ENCODE measurements at places on chromosomes 4 and X.

- DNase-seq = no peak
These were observed 667.3 kb downstream of the GALNTL6 start for GRCh38 chr4:172480471-172480870.

GRCh38 chrX:69501429-69501828, 2.7 kb upstream of the NALF2 start:
- no peak for DNase-seq

GRCh38 chr4:169063441-169063840, 53.4 kb upstream of the CBR4 start:
- DNase-seq = no peak

GRCh38 chr4:4460759-4461158, 73.9 kb downstream of the NSG1 start:
- no peak for DNase-seq

DNA sequence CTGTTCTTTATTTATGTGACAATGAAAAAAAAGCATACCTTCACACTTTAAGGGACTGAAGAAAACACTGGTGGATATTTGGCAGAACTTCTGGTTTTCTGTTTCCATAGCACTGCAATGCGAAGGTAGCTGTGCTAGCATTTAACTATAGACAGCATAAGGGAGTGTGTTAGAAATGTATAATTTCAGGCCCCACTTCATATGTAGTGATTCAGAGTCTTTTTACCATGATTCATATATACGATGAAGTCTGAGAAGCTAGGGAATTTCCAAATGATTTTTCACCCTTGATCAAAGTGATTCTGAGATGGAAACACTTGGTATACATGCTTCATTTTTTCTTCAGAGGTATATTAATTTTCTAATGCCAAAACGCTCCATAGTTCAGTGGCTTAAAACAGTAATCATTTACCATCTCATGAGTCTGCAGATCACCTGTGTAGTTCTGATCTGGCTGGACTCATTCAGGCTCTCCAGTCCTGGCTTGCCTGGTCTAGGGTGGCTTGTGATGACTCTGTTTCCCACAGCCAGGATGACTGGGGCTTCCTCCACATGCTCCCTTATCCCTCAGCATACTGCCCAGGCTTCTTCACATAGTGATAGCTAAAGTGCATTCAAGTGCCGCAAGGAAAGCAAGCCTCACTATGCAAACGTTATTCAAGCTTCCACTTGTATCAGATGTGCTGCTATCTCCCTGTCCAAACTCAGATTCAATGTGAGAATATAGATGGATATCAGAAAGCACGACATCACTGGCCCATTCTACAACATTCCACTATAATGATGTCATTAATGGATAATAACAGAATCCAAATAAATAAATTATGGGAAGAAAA, 790.1 kb downstream of the TECRL start:
- no peak for DNase-seq

- no peak for DNase-seq
These were observed 216.6 kb upstream of the INTU start for GRCh38 chr4:127416115-127416514.

GRCh38 chrX:12798601-12799000, 7.4 kb downstream of the PRPS2 start:
- DNase-seq = no peak

DNA sequence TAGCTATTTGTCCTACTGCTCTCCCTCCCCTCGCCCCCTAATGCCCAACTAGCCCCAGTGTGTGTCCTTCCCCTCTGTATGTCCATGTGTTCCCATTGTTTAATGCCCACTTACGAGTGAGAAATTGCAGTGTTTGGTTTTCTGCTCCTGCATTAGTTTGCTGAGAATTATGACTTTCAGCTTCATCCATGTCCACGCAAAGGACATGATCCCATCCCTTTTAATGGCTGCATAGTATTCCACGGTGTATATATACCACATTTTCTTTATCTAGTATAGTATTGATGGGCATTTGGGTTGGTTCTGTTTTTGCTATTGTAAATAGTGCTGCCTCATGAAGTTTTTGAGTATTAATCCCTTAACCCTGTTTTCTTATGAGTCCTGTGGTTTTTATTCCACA, 33.6 kb upstream of the CFAP299 start:
- DNase-seq = no peak

GRCh38 chr4:10239982-10240654, 123.5 kb upstream of the WDR1 start:
- DNase-seq = no peak

DNA sequence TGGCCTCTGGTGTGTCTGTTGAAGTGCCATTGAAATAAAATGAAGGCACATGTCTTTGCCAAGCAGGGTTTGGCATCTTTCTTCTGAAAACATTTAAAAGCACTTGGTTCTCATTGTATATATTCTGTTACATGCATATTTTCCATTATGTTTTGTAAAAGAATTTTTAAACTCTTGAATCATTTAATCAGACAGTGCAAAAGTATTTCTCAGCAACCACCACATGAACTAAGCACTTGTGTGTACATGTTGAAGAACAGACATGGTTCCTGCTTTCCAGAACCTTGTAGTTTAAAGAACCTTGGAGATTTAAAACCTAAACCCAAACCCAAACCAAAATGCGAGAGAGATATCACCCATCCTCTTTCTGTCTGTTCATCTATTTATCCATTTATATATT, 220.3 kb upstream of the GIMD1 start:
- DNase-seq = no peak

GRCh38 chr4:155535802-155536454, 130.7 kb upstream of the GUCY1A1 start:
- no peak for DNase-seq

DNA sequence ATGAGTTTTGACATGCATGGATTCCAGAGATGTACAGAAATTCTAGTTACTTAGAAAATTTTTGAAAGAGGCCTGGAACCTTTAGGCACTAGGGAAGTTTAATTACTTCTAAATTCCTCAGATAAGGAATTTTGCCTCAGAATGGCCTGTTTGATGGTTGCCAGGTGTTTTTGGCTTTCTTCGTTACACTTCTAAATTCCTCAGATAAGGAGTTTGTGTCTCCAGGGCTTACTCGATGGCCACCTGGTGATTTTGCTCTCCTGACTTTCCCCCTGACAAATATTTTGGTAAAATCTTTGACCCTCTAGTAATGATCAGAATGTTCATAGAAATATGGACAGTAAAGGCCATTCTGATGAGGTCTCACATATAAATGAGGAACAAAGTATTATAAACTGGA, 64.3 kb downstream of the BEX3 start:
- DNase-seq = no peak

DNA sequence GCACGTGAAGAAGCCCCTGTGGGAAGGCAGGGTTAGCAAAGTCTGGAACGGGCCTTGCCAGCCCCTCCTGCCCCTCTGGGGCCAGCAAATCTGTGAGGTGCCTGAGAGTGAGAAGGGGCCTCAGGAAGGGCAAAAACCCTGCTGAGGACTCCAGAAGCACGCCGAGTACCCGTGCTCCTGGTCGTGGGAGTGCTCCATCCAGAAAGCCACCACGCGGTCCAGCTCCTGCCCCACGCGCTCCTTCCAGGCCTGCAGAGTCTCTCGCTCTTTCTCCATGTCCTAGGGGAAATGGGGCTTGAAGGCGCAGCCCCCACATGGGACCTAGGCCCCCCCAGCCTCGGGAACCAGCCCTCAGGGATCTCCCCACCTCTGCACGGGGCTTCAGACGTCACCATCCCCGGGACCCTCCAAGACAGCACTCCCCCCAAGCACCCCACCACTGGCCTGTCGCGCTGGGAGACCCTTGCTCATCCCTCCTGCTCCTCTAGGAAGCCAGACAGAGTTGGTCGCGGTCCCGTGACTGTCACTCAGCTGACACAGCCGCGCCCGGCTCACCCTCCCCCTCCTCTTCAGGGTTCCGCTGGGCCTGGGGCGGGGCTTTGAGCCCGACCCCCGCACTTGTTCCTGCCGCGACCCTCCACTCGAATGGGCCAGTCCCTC, at the start of gene RENBP:
Gene RENBP (minus strand): TSS at position 504 of the 660 bp plus-strand sequence. CDS start 33 bp downstream, at position 471.
- DNase-seq = peak; percentile 51

- DNase-seq = no peak
These were observed 39.8 kb upstream of the MID1 start for GRCh38 chrX:10660171-10660570.

DNA sequence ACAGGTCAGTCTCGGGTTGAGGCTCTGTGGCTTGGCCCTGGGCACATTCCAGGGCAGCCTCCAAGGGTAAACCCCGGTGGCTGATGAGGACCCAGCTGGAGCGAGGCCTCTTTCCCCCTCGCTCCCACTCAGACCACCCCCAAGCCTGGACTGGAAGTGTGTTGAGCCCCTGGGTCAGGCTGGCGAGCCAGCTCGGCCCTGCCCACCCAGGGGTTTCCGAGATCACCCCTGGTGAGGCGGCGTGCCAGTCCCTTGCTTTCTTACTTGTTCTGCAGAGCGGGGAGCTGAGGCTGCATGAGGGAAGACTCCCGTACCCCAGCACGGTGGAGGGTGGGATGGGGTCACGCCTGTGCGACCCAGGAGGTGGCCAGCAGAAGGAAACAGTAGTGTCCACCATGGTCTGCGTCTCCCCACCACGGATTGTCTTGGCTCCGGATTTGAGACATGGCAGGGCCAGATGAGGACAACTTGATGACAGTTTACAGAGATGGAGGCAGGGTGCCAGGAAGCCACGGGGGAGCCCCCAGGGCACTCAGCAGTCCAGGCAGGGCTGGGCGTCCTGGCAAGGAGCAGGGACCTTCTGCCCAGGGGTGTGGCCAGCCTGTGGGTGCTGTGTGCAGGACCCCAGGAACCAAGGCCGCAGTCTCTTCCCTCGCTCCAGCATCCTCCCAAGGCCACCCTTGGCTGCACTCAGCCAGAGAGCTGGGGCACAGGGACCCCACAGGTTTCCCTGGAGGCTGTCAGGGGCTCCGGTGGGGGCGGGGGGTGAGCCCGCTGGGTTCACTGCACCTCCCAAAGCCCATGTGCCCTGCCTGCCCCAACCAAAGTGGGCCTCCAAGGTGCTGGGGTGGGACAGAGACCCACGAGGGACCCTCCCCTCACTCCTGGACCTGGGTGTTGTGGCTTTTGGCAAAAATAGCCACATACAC, 6.6 kb upstream of the FGFRL1 start:
- DNase-seq = no peak

GRCh38 chr4:149735796-149736195, 79.8 kb downstream of the IQCM start:
- no peak for DNase-seq

- DNase-seq = no peak
These were observed 34.5 kb upstream of the SLC4A4 start for GRCh38 chr4:71304289-71304850.

- DNase-seq = no peak
These were observed 88.5 kb upstream of the ADRA2C start for GRCh38 chr4:3677748-3678070.

DNA sequence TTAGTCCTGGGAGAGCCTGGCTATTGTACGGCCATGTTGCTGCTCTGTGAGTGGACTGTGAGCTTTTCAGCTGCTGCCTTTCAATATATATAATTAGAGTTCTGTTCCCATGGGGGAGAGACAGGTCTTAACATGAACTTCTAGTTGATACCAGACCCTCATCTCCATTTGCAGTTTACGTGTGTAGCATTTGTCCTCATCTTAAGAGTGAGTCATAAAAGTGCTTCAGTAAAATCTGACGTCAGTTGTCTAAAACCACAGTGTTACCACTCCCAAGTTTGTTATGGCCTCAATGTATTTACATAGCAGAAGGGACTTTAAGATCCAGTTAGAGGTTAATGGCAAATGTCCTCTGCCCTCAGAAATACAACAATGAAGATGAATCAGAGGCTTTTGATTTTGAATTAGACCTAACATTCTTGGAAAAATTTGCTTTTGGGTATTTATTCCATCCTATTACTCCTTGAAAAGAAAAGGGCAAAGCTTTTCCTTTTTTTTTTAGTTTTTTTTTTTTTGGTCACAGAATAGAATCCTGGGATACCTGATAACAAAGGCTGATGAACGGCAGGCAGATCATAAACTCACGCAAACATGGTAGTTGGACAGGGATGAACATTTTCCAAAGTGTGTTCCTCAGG, 38.6 kb downstream of the PHOX2B start:
- no peak for DNase-seq

DNA sequence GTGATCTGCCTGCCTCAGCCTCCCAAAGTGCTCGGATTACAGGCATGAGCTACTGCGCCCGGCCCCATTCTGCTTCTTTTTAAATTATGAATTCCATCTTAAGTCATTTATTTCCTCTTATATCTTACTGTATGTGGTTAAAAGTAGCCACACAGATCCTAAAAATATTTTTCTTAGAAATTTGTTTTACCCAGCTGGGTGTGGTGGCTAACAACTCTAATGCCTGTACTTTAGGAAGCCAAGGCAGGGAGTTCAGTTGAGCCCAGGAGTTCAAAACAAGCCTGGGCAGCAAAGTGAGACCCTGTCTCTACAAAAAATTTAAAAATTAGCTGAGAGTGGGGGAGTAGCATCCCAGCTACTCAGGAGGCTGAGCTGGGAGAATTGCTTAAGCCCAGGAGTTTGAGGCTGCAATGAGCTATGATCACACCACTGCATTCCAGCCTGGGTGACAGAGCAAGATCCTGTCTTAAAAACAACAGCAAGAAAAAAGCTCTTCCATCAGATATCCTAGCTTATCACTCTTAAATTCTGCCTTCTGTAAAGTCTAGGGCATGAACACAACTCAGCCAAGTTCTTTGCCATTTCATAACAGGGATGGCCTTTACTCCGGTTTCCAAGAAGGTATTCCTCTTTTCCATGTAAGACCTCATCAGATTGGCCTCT, 15.1 kb upstream of the AFF1 start:
- DNase-seq = no peak

DNA sequence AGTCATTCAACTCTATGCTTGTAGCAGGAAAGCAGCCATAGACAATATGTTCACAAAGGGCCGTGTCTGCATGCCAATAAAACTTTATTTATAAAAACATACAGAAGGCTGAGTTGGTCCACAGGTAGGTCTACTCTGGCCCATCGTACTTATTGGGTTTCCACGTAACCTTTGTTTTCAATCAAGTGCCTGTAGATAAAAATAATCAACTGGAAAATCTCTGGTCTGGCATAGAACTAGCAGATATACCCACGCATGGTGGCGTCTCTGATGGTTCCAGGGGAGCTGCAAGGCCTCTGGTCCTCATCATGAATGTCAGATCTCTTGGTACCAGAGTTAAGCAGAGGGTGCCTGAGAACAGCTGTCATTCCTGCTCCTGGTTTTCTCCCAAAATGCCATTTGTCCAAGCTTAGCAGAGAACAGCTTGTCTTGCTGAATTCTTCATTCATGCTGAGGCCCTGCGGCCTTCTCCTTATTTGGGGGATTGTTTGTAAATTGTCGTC, 31.4 kb upstream of the JAKMIP1 start:
- no peak for DNase-seq
